ENCODE measurements at places on chromosomes 5 and 9.

DNA sequence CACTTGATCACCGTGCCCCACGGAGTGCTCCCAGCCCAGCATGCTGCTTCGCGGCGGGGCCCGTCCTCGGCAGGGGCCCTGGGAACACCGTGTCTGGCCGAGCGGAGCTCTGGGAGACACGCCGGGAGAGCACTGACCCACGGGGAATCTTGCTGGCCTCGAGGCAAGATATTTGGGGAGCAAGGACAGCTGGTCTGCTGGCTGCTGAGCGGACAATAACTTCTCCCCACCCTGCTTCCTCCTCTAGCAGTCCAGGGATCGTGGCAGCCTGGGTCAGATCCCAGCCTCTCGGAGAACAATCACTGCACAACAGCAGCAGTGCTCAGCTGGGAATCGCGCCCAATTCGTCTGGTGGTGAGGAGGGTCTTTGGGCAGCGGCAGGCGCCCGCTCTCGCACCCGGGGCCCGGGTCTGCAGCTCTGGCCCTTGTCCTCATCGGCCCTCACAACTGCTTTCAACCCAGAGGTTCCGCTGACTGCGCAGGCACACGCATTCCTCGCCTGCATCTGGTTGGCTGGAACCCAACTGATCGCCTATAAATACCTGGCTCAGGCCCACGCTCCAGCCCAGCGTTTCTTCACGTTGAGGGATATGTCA, 43.4 kb downstream of the DBH start:
- DNase-seq: no peak

GRCh38 chr5:172877466-172878260, 43.6 kb downstream of the ERGIC1 start:
- DNase-seq: no peak

- no peak for DNase-seq
Observed at GRCh38 chr5:67814569-67815311, 400.8 kb upstream of the PIK3R1 start.

GRCh38 chr5:34488984-34489383, 167.1 kb upstream of the RAI14 start:
- DNase-seq: no peak

- DNase-seq: no peak
Observed at GRCh38 chr5:66378407-66378806, 217.8 kb upstream of the MAST4 start.

DNA sequence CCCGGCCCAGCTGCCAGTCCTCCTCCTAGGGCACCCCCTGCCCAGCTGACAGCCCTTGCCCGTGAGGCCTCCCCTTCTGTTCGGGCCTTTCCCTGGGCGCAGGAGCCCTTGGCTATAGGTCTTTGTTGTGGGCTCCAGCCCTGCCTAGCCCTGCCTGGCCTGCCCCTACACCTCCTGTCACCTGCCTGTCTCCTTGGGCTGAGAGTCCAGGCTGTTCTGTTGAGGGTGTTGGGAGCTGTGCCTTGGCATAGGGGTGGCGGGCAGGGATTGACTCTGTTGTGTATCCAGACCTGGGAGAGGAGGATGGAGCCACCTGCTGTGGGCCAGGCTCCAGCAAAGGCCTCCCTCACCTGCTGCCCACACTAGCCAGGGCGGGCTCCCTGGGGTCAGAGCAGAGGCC, 11.6 kb downstream of the FCN2 start:
- DNase-seq: no peak

GRCh38 chr5:19709403-19709802, 278.6 kb downstream of the CDH18 start:
- no peak for DNase-seq

DNA sequence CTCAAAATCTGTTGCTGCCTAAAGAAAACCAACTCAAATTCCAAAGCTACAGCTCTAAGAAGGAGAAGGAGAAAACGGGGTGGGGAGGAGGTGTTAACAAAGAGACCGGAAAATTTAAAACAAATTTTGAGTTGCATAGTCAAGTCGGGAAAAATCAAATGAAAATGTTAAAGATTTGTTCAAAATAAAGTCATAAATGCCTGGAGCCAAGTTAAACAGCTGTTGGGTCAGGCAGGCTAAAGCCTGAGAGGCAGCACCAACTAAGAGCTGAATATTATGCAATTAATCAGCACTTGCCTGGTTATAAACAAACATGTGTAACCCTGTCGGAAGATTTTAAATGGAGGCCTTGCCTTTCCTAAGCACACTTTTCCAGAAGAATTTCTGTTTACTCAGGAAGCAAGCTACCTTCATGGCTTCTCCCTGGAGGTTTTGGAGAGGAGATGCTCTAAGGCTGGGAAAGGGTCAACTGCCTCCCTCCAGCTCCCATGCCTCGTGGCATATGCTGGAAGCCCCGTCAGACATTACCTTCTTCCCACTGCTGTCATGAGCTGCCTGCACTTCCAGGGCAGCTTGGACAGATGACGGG, 270.5 kb downstream of the DMRT2 start:
- DNase-seq: no peak

DNA sequence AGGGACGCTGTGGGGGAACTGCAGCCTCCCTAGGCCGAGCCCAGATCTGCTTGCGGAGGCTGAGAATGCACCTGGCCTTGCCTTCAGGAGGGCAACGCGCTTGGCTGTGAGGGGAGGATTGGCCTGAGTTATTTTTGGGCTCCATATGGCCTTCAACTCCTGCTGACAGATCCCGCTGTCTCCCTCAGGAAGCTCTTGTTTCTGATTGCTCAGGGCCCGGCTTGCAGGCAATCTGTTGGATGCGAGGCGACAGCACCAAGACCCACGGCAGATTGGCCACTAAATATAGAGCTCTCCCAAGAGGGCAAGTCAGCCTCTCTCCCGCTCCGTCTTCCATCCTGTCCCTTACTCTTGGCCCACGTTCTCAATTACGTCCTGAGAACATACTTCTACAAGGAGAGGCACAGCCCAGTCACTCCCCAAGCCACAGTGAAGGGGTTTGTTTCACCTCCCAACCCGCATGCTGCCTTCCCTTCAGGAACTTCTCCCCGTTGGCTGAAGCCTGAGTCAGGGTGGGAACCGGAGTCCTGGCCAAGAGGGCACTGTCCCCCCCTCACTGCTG, 53.6 kb downstream of the RASGEF1C start:
- no peak for DNase-seq

- no peak for DNase-seq
Observed at GRCh38 chr5:23721336-23721735, 213.9 kb downstream of the PRDM9 start.

DNA sequence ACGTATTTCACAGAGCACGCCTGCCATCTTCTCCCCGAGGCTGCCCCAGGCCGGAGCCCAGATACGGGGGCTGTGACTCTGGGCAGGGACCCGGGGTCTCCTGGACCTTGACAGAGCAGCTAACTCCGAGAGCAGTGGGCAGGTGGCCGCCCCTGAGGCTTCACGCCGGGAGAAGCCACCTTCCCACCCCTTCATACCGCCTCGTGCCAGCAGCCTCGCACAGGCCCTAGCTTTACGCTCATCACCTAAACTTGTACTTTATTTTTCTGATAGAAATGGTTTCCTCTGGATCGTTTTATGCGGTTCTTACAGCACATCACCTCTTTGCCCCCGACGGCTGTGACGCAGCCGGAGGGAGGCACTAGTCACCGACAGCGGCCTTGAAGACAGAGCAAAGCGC, 9.6 kb downstream of the QRFP start:
- no peak for DNase-seq

GRCh38 chr5:147403651-147404640, 105.9 kb downstream of the DPYSL3 start:
- DNase-seq: no peak

DNA sequence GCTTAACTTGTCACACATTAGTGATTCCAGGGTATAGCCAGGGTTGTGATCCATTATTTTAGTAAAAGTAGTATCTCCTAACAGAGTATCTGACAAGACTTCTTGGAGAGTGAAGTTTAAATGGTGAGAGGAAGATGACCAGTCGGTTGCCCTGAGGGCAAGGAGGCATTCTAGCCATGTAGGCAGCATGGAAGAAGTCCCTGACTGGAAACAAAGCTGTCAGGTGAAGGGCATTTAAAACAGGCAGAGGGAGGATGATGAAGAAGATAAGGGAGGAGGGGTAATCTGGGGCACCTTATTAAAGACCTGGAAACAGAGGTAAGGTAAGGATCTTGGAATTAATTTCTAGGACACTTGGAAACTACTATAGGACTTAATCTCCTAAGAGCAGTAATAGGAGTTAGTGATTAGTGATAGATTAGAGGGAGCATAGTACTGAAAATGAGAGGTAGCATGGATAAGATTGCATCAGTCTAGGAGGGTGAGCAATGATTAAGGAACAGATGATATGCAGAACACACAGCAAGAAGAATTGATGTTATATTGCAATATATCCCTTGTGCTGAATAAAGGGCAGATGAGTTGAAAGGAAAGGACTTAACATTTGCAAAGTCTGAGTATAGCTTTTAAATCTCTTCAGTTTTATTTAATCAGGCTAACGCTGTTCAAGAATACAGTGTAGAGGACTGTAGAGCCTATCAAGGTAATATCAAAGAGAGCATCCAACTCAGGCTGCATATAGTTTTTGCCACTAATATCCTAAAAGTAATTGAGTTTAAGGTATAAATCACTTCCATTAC, 9.6 kb downstream of the KIF2A start:
- DNase-seq: no peak

DNA sequence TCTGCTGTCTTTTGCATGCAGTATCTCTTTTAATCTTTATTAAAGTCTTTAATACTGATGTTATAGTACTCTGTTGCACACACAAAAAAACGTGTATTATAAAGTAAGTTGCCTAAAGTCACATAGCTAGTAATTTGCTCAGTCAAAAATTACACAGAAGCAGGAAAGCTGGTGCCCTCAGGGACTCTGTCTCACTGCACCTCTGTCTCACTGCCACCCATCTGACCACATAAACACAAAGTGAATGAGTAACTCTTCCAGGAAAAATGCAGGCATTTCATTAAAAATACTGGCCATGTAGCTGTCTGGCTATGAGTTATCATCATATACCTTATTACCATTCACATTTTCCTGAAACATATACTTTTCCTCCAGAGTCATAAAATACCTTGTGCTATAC, 591.7 kb downstream of the CSNK1G3 start:
- DNase-seq: no peak

DNA sequence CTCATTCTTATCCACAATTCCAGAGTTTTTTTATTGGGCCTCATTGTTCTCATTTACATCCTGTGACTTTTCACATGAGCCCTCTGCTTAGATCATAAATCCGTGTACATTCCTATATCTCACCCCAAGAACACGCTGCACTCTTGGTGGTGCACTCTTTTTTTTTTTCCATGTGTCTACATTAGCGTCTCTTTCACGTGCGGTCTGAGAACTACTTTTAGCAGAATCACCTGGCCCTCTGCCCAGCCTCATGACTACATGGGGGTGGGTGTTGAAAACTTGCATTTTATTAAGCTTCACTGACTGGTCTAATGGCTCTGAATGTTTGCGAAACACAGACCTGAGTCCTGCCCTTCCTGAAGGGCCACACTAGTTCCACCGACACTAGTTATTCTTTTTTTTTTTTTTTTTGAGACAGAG, 18.6 kb downstream of the C9orf57 start:
- no peak for DNase-seq

GRCh38 chr5:178338750-178339144, 106.1 kb upstream of the PHYKPL start:
- DNase-seq: no peak

DNA sequence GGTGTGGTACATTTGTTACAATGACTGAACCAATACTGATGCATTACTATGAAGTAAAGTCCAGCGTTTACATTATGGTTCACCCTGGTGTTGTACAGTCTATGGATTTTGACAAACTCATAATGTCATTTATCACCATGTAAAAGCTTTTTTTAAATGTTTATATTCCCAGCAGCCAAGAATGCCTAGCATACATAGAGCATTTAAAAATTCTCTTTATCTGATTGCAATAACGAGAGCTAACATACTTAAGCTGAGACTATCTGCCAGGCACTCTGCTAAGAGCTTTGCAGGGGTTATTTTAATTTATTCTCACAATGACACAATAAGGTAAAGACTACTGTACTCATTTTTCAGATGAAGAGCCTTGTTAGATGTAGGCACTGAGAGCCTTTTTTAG, 24.1 kb downstream of the PRDM6 start:
- no peak for DNase-seq

- DNase-seq: no peak
Observed at GRCh38 chr5:88854769-88855168, 28.2 kb downstream of the MEF2C start.

DNA sequence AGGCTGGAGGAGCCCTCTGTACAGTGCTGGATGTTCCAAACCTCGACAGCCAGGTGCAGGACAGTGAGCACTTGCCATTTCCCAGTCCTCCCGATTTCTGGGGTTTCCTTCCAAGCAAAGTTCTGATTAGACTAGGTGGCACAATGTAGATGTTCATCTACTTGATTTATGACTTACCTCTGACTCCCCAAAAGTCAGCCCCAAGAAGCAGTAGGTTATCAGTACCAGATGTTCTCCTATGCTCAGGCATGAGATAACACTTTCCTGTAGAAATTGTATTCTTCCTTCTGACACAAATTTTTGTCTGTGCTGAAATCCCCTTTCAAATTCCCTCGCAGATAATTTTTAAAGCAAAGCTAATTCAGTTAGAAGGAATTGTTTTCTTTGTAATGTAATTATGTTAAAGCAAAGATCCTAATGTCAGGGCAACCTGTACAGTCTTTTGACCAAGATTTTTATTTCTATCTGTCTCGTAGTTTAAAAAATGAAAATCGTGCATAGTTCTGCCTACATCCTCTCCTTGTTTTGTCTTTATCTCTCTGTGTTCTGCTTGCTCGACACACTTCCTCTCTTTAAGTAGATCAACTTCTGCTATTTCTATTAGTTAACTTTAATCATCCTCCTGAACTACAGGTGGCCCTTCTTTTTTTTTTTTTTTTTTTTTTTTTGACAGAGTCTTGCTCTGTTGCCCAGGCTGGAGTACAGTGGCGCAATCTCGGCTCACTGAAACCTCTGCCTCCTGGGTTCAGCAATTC, 102.4 kb upstream of the PJA2 start:
- no peak for DNase-seq

GRCh38 chr9:22308177-22308576, 138.4 kb upstream of the DMRTA1 start:
- no peak for DNase-seq

DNA sequence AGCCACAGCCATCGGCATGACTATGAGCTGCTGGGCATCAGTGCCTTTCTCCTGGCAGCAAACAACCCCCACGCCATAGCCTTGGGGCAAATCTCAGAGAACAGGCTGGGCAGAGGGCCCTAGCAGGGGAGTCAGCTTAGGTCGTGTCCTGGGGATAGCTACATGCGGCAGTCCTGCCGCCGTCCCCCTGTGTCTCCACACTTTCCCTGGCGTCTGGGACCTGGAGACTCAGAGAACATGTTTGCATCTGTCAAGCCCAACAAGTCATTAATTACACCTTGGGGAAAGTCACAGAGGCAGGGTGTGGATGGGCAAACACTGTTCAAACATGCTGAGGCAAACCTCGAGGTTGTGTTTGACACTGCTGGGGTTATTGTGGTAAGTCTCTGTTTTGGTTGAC, 123.6 kb downstream of the C5orf15 start:
- no peak for DNase-seq

GRCh38 chr5:126359884-126360283, 63.3 kb upstream of the GRAMD2B start:
- no peak for DNase-seq

GRCh38 chr5:67255881-67256280, 59.3 kb upstream of the CD180 start:
- no peak for DNase-seq

DNA sequence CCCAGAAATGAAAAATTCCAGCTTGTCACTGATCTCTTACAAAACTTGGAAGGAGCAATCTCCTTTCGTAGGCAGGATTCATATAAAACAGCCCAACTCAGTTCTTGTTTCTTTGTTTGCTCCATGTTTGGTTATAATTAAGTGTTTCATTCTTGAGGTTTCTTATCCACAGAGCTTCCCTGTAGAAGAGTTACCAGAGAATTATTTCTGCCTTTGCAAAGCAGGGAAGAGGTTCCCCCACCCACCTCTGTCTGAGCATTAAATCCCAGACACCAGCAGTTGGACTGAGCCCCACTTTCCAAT, 34.1 kb upstream of the RAI14 start:
- no peak for DNase-seq

Measured in activated naive CD4-positive, alpha-beta T cell (primary cell).